Natural killer cell treated with Interleukin-12 subunit alpha and Interleukin-12 subunit beta and Interleukin-15 and Interleukin-18, amount 100 ng/mL, for 72 hours (primary cell): ENCODE measurements at places on chromosomes 7 and 10.

DNA sequence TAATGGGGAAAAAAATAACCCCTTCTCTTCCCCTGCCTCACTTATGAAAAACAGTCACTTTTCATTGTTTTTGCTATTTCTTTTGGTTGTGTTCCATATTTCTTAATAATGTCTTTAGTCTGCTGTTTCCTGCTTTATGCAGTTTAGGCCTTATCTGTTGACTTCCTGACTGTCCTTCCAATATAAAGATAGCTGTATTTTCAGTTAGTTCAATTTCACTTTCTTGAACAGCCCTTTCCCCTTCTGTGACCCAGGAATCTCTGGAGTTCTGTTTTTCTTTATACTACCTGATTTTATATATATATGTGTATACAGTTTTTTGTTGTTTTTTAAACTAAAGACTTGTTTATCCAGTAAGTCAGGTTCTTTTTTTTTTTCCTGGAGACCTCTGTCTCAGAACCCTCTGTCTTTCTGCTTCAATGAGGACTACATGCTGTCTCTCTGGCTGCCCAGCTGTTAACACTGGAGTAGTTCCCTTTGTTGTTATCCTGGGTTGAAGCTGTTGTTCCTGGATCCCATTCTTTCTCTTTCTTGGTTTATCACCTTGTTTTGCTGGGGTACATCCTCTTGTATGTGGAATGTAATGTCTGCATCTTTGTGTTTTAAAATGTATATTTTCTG, 87.2 kb downstream of the GSDME start:
- no peak for DNase-seq

DNA sequence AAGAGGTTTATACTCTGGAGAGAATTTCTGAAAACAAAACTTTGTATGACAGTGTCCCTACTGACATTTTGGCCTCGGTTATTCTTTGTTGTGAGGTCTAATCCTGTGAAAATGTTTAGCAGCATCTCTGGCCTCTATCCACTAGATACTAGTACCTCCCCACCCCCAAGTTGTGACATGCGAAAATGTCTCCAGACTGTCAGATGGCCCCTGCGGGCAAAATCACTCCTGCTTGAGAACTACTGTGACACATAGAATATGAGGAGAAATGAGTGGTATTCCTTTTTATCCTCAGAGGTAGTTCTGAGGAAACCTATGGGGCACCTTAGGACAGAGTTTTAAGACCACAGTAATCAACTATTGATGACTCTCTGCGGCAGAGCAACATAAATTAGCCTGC, 315.3 kb upstream of the HGF start:
- DNase-seq = no peak

- DNase-seq = no peak
Measured at GRCh38 chr7:44259547-44260457, 59.0 kb downstream of the YKT6 start.

GRCh38 chr10:68202960-68203353, 29.0 kb downstream of the ATOH7 start:
- DNase-seq = no peak

DNA sequence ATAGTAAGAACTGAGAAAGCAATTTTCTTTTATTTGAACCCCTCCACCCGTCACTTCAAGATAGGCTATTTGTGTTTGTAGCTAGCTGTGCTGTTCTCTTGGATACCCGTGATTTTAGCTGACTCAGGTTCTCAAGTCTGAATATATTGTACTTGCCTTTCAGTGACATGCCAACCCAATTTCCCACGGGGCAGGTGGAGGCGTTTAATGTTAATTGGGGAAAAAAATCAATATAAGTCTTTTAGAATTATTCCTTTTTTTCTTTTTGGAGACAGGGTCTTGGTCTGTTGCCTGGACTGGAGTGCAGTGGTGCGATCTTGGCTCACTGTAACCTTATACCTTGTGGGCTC, 36.4 kb downstream of the ZRANB1 start:
- no peak for DNase-seq

- no peak for DNase-seq
Measured at GRCh38 chr7:92797693-92798092, 38.7 kb downstream of the CDK6 start.

- DNase-seq = peak; percentile 49
Measured at GRCh38 chr10:132834891-132835847, 49.2 kb upstream of the NKX6-2 start.

DNA sequence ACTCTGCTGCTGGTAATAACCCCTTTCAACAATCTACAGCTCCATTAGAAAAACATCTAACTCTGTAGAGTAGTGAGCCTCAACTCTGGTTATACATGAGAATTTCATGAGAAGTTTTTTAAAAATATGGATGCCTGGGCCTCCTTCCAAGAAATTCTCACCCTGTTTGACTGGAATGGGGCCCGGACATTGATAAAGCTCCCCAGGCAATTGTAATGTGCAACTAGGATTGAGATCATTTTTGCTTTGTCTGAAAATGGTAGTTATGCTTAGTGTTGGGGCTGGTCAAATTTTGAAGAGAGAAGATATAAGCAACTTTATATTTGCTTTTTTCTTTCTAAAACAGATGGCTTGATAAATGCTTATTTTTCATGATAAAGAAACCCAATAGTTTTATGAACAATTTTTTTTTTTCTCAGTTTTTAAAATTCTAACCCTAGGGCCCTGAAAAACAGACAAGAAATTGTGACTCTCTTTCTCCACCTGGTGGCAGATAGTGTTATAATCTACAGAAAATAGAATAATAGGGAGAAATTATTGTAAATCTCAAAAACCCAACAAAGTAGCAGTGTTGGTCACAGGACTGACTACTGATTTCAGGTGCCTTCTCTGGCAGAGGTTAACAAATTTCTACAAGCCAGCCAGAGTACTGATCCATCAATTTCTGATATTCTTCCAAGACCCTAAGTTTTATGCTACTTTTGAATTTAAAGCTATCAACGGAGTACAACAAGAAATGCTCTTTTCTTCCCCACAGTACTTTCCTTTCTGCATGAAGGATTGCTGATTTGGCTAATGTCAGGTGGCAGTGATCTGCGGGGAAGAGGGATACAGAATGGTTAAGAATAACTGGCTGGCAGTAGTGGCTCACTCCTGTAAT, 174.8 kb downstream of the DKK1 start:
- no peak for DNase-seq

- DNase-seq = no peak
Measured at GRCh38 chr7:30479202-30480120, 877 bp upstream of the NOD1 start.

DNA sequence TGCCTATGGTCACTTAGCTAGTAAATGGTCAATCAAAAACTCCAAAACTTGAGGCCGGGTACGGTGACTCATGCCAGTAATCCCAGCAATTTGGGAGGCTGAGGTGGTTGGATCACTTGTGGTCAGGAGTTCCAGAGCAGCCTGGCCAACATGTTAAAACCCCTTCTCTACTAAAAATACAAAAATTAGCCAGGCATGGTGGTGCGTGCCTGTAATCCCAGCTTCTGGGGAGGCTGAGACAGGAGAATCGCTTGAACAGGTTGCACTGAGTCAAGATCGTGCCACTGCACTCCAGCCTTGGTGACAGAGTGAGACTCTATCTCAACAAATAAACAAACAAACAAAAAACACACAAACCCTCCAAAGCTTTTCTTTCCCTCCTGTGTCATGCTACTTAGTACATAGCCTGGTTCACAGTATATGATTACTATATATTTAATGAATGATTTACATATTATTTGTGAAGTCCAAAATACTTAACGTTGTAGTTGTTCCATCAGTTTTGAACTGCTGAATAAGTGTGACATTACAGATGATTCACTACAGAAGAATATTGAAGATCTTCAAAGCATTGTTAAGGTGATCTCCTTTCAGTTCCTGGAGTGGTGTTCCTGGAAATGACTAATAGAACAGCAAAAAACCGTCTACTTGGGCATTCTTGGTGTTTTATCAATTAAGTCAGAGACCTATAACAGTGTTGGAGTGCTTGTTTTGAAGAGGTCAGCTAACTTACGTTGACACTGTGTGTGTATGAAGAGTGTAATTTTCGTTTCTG, 72.9 kb downstream of the ADK start:
- DNase-seq = no peak

DNA sequence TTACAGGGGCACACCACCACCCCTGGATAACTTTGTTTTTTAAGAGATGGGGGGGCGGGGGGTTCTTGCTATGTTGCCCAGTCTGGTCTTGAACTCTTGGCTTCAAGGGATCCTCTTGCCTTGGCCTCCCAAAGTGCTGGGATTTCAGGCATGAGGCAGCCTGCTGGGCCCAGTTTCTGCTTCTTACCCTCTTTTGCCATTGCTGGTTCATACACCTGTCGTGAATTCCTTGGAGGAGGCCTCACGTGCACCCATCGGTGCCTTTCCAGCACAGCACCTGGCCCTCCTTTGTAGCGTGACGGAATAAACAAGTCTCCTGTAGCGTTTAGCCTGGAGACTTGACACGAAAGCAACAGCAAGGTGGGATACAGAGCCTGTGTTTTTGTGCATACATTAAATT, 75.5 kb downstream of the CARD11 start:
- no peak for DNase-seq

- no peak for DNase-seq
Measured at GRCh38 chr7:34157137-34157536, 251.8 kb downstream of the BMPER start.

- no peak for DNase-seq
Measured at GRCh38 chr10:84668186-84668763, 339.9 kb downstream of the CCSER2 start.

- no peak for DNase-seq
Measured at GRCh38 chr7:112080978-112081377, 125.2 kb downstream of the DOCK4 start.

GRCh38 chr7:77181734-77182133, 17.9 kb downstream of the FGL2 start:
- no peak for DNase-seq

- DNase-seq = no peak
Measured at GRCh38 chr7:40827222-40828085, 692.6 kb downstream of the SUGCT start.
